EL (cell line): ENCODE measurements at places on chromosomes 16 and 17.

GRCh38 chr17:36602924-36603384, 1.6 kb downstream of the MRM1 start:
- peak; percentile 69 for DNase-seq

GRCh38 chr17:77325577-77326075, 184.9 kb downstream of the SEC14L1 start:
- DNase-seq, result peak; percentile 52

GRCh38 chr17:1228781-1229348, 41.4 kb upstream of the BHLHA9 start:
- no peak for DNase-seq

- DNase-seq, result no peak
These were observed 2.9 kb downstream of the RPH3AL start for GRCh38 chr17:349666-350065.

GRCh38 chr16:89913408-89914387, 5.0 kb upstream of the MC1R start:
- no peak for DNase-seq

DNA sequence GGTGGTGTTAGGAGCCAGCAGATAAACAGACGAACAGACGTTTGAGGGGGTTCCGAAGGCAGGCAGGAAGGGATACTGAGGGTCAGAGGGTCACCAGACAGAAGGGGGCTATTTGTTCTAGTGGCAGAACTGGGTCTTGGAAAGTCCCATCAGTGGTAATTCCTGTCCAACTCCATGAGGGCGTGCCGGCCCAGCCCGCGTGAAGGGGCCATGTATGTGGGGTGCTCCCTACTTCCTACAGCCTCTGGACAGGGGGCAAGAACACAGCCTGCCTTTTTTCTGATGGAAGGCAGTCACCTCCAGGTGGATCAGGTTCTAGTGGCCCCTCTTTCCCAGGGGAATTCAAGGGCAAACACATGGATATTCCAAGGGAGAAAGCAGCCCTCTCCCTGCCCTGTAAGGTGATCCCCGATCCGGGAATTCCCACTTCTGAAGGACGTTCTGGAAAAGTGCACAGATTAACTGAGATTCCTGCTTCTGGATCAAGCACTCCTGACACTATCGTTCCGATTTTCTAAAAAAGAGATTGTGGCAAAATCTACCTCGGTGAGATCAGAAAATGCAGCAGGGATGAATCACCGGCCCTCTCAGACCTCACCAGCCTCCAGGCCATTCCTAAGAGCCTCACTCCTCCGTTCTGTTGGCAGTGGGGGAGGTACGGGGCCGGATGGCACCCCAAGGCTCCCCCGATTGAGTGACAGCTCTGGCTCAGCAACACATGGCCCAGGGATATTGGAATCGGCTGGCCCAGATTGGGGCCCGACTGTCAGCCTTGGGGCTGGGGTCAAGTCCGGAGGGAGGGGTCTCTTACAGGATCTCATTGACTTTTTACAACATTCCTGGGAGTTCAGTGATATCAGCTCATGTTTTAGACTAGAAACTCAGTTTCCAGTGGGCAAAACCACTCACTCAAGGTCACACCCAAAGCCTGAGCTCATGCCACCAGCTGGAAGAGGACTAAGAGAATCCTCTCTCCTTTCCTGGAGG, 12.4 kb downstream of the STX1B start:
- peak; percentile 96 for DNase-seq

DNA sequence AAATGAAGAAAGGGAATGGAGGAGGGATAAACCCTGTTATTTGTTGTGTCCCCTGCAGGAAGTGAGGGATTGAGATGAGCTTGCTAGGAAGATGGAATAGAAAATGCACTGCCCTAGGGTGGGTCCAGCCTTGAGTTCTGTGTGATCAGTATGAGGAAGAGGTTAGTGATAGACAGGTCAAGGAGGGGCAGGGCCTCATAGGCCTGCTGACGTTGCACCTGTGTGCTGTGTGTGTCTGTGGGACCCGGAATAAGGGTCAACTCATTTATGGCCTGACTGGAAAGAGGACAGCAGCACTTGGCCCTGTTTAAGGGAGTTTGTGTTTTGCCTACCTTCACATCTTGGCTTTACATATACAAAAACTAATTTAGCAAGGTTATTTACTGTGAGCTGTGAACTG, 26.3 kb downstream of the DEF8 start:
- DNase-seq, result no peak

- DNase-seq, result no peak
These were observed 38.0 kb downstream of the ABCA6 start for GRCh38 chr17:69103557-69104233.

DNA sequence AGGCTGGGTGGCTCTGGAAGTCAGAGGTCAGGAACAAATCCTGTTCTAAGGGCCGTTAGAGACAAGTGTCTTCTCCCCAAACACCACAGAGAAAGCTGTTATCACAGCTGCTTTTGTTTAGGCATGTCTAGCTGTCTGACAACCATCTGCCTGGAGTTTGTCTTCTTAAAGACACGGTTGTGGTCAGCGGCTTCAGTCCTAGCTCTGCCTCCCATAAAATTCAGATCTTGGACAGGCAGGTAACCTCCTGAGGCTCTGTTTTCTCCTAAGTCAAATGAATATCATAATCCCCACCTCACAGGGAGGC, 2.3 kb upstream of the ITGA3 start:
- DNase-seq, result no peak

GRCh38 chr17:76120658-76121008, 17.0 kb upstream of the EXOC7 start:
- DNase-seq, result no peak

GRCh38 chr16:64762211-64762610, 359.7 kb downstream of the CDH11 start:
- DNase-seq, result no peak

DNA sequence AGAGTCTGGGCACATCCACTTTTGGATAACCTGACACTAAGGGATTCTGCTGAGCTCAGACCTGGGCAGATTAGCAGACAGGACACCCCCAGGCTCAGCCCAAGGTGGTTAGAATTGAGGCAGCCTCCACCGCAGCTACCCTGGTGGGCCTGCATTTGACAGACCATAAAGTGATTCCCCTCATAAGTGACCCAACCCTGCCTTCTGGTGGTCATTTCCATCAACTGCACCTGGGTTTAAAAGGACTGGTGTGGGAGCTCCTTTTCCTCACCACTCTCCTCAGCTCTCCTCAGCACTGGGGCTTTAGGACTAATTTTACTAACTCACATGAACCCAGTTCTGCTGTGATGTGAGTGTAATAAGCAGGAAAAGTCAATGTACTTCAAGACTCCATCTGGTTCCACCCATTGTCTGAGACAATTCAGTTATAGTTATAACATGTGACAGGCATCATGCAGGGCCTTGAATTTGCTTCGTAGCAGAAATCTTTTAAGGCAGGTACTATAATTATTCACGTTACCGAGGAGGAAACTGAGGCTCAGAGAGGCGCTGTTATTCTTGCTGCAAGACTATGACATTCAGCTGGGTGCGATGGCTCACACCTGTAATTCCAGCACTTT, 42.5 kb downstream of the MYH3 start:
- DNase-seq, result peak; percentile 74
